Fibroblast of villous mesenchyme (primary cell): ENCODE measurements at places on chromosomes 16 and 17. TPM values are rescaled to one million over a fixed set of nuclear protein-coding genes. Genes with fewer than 3 reads are reported as not detected.

Gene KLHL10
- total RNA-seq = under 0.01 TPM in 2 replicates

- DNase-seq = peak; percentile 53
Observed at GRCh38 chr16:82263521-82264143, 93.6 kb upstream of the MPHOSPH6 start.

DNA sequence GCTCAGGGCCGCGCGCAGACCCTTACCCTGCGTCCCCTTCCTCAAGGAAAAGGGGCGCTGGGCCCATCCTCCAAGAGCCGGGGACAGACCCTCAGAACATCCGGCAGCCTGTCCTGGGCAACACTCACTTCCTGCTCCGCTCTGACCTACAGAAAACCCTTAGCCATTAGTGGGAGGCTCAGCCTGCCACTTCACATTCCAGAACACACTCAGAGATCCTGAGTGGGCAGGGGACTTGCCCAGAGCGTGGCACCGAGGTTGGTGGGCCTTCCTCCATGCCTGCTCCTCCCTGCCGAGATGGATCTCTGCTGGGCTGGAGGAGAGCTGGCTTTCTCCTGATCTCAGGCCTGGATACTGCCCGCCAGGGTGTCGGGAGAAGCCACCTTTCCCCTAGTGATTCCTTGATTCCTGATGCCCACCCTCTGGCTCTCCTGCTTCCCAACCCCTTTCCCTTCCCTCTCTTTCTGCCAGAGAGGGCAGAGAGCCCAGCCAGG, 1.5 kb downstream of the SCARF1 start:
- DNase-seq = no peak

GRCh38 chr16:87382023-87382785, 1.4 kb downstream of the FBXO31 start:
- no peak for DNase-seq

- DNase-seq = no peak
Observed at GRCh38 chr17:20236578-20237227, 227.5 kb downstream of the SPECC1 start.
